ENCODE measurements at places on chromosomes 16 and 17.

- DNase-seq: no peak
Measured at GRCh38 chr16:27275394-27275793, 6.8 kb upstream of the NSMCE1 start.

GRCh38 chr16:70770626-70771552, 30.1 kb downstream of the VAC14 start:
- no peak for DNase-seq

DNA sequence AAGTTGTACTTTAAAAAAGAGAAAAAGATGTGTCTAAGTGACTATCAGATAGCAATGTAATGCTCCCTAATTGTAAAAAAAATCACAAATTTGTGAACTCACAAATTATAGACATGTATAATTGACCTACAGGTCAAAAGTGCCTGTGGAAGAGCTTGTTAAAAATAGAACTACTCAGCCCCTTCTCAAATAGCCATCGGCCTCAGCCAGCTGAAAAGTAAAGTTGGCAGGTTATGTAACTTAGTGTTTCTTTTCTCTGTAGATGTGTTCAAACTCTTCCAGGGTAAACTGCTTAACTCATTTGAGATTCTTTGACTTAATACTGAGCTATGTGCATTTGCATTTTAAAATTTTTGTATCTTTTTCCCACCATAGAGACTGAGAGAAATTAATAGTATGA, 13.3 kb downstream of the AKTIP start:
- DNase-seq: no peak

- DNase-seq: no peak
Measured at GRCh38 chr17:17572010-17572785, 19.3 kb downstream of the PEMT start.

DNA sequence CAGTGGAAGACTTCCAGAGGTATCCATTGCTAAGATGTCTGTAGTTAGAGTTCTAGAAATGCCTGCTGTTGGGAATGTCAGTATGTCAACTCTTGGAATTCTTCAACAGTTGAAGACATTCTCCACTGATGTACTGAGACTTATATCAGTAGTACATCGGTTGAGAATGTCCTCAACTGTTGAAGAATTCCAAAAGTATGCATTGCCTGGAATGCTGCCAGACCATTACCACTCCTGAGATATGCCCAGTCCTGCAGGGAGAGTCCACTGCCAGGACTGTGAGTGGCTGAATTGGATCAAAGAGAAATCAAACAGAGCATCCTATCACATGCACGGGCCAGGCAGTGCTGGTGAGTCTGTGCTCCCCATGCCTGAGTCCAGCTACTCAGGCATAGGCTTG, 42.0 kb downstream of the IL21R start:
- no peak for DNase-seq

DNA sequence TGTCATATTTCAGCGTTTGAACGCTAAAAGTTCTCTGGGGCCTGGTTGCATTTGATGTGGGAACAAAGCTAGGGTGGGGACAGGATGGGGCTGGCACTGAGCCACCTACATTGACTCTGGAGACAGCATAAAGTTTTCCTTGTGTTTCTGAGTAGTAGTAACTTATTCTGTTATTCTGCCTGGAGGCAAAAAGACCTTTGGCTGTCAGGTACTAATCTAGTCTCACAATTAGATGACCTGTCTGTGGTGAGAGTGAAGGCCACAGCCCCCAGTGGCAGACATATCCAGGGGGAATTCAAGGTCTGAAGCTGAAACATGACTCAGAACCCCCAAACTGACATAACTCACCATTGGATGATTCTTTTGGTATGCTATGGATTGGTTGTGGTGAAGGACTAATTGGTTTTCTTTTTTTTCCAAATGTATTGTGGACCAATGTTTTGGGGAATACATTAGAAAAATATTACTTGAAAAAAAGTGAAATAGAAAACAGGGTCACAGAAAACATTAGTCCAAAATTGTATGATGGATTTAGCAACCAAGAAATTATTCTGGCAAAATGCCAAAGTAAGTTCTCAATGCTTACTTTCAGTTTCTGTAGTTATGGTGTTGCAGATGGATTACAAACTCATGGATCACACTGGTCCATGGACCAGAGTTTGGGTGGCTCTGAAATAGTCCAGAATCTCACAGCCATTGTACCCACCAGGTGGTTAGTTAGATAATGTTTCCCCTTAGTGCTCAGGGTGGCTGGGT, 10.5 kb upstream of the SALL1 start:
- DNase-seq: no peak

DNA sequence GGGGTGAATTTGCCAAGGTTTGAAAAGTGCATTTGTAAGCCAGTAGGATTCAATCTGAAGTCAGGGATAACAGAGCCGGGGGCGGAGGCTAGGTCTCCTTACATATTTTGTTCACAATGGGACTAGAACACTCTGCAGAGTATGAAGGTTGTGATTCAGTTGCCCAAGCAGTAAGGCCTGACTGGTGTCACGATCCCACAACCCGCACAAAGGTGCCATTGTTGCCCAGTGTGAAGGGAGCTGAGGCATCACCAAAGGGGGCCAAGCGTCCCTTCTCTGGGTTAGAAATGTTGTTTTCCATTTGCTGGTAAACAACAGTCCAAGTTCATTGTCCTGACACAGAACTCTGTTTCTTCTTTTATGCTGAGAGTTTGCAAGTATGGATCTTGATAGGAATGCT, 471.8 kb downstream of the MAF start:
- peak; percentile 78 for DNase-seq

GRCh38 chr17:44920565-44920940, 5.3 kb upstream of the GFAP start:
- DNase-seq: no peak

GRCh38 chr16:11133344-11133943, 122.6 kb downstream of the SOCS1 start:
- peak; percentile 88 for DNase-seq

Measured in foreskin melanocyte (primary cell).